NCI-H524 (cell line): ENCODE measurements at places on chromosomes 11 and 22.

- DNase-seq = no peak
These were observed 52.9 kb downstream of the SYT13 start for GRCh38 chr11:45233121-45233803.

- no peak for DNase-seq
These were observed 27.5 kb downstream of the SAA4 start for GRCh38 chr11:18209058-18209457.

DNA sequence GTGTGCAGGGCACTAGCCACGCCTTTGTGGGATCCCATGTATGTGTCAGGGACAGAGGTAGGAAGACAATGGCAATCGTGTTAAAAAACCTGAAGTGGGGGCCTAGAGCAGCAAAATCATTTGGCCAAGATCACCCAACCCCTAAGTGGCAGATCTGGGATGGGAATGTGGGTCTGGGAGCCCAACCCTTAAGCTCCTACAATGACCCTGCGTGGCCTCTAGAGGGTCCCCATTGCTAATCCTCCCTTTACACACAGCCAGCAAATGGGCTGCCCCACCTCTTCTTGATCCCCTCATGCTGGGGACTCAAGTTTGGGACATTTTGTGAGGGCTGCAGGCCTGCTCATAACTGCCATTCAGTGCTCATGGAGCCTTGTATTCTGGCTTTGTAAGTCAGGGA lies 73.2 kb upstream of the SUSD2 start:
- DNase-seq = peak; percentile 14

DNA sequence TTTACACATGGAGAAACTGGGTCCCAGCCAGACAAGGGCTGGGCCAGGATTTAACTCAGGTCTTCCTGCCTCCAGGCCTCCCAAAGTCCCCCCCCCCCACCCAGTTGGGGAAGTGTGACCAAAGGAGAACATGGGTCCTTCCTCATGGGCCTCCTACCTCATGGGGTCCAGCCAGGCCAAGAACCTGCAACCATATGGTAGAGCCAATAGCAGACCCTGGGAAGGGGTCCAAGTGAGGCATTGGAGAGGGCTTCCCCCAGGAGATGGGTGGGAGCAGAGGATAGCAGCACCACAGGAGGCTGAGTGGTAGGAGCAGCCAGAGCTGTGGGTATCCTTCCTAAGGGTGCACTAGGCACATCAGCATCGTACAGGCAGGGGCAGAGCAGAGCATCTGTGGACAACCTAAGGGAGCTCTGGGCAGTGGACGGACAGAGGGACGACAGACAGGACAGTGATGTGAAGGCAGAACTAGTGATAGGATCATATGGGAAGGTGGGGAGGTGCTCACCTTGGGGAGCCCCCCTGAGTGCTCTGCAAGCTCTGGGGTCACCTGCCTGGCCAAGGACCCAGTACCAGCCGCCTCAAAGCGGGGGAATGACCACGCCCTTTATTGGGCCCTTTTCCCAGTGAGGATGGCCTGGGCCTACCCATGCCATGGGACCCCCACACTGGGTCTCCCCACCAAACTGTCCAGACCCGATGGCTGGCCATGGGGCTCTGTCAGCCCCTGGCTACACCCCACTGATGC lies 4.5 kb downstream of the ARVCF start:
- DNase-seq = no peak

DNA sequence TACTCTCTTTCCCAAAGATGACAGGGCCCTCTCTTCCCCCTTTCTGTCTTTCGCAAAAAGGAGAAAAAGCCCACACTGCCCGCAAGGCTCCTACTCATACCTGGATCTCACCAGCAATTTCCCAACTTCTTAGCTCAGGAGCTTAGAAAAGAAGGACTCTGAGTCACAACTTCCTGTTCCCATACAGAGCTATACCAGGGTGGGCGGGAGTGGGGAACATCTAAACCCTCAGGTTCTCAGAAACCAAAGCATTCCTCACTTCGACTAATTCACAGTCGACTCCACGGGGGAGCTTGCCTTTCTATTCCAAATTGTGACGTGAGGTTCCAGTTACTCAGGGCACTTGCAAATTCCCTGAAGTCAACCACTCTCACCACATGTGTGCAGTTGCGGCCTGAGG lies 61.9 kb downstream of the MTNR1B start:
- DNase-seq = no peak

DNA sequence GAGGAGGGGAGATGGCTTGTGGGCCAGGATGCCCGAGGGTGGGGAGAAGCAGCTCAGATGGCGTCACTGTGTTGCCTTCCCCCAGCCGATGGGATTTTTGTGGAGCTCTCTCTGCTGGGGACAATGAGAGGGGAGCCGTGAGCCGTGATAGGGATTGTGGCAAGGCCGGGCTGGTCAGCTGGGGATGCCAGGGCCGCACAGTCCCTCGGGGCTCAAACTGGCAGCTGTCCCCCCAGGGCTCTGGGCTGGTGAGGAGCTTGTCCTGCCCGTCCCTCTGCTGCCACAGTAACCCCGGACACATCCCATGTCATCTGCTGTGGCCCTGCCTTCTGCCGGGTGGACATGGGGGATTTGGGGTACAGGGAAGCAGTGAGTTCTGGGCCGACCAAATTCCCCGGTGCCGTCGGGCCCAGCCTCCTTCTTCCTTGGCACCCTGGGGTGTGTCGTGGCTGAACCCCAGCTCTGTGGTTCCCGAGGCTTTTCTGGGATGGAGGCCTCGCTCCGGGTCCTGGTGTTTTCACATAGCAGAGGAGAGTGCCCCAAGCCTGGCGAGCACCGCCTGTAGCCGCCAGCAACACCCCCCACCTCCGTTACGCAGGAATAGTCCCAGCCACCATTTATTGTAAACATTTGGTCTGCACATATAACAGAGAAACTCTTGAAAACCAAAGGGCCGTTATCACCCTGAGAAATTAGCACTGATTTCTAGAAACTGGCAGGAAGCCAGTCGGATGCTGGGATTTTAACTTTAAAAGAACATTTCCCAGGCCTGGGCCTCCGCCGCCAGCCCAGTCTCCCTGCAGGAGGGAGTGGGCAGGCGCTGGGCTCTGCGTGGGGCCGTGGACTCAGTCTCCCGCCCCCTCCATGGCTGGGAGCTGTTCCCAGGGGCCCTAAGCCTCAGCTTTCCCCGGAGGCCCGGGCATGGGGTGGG lies 9.9 kb downstream of the BRSK2 start:
- no peak for DNase-seq

- DNase-seq = no peak
These were observed 2.2 kb upstream of the SCGB1A1 start for GRCh38 chr11:62416596-62416995.

DNA sequence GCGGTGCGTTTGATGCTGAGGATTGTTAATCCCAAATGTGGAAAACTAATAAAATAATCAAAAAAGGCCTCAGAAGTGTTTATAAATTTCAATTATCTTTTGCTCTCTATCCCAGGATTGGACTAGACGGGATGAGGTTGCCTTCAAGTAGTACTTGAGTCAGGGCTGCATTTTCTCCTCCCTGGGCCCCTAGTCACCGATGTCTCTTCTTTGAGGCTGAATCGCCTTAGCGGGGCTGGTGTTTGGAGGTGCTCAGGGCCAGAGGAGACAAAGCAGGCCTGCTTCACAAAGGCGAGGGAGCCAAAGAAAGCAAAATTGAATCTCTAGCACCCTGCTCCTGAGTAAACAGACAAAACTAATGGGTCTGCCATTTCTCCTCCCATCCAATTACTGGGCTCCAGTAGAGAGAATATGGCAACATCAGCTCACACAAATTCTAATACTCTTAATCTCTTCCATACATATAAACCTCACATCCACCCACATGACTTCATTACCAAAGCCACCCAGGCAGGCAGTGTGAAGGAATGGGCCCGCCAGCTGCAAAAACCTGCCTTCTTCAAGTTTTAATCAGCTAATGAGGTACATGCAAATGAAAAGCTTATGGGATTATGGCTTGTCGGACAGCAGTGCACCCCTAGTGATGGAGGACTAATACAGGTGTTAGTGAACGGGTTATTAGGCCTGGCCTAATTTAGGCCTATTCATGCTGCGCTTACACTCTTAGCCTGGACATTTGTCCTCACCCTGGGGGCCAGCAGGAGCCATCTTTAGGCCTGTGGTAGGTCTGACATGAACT lies 52.7 kb upstream of the HTATIP2 start:
- peak; percentile 4 for DNase-seq

- DNase-seq = no peak
These were observed 189.7 kb upstream of the BLID start for GRCh38 chr11:122305426-122306320.

GRCh38 chr11:68146704-68147474 lies 25.7 kb upstream of the CHKA start:
- peak; percentile 15 for DNase-seq

- no peak for DNase-seq
These were observed 54.8 kb downstream of the CLPB start for GRCh38 chr11:72379384-72380131.

- peak; percentile 75 for DNase-seq
These were observed 395.0 kb upstream of the CCDC90B start for GRCh38 chr11:83681031-83681781.

DNA sequence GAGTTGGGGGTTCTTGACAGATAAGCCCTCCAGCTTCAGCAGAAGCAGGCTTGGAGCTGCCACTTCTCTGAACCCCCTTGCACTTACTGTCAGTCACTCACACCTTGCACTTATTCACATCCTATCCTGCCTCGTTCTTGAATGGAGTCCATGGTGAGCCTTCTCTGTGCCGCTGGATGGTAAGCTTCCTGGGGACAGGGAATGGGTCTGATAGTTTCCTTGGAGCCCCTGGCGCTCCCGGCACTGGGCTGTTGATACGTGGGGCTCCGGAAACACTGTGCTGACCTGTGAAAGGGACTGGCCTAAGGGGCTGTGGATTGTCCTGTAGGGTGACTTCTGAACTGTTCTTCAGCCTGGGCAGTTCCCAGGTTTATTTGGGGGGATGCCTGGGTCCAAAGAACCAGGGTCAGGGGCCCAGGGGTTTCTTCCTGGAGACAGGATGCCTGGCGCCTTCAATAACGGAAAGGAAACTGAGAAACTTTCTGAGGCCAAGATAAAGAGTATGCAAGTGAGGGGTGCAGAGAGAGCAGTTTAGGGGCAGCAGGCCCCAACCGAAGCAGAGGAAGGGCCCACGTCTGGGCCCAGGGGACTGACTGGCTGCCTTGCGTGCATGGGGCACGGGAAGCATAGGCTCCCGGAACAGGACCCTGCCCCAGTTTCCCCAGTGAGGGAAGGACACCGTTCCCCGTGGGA lies 709 bp upstream of the ST3GAL4 start:
- no peak for DNase-seq

- peak; percentile 8 for DNase-seq
These were observed 50.0 kb downstream of the C11orf58 start for GRCh38 chr11:16788141-16789062.

DNA sequence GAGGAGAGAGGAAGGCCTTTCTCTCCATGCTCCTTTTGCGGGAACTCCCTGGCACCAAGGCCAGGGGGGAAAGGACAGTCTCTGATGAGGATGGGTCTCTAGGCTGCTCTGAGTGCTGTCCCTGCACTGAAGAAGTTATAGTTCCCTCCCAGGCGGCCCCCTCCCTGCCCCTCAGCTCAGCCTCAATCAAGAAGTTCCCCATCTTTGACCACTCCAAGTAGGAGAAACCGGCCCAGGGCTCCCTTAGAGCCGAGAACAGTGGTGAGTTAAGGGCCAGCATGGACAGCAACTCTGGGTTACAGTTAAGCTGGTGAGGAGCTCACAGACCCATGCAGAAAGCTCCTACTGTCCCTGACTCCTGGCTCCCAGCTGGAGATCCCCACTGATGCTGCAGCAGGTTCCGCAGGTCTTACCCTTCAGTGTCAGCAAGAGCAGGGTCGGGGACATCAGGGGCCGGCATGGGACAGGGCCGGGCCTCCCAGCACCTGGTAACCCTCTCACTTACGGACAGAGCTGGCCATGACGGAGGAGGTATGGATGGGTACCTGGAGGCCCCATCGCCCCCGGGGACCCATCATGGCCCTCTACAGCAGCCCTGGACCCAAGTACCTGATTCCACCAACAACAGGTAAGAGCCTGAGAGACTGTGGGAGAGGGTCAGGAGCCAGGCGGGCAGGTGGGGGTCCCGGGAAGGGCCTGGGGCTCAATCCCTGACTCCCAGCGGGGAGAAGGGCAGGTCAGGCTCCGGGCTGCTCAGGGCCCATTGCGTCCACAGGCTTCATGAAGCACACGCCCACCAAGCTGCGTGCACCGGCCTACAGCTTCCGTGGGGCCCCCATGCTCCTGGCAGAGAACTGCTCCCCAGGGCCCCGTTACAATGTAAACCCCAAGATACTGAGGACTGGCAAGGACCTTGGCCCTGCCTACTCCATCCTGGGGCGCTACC lies 4.2 kb downstream of the SCGB1C1 start:
- DNase-seq = no peak

DNA sequence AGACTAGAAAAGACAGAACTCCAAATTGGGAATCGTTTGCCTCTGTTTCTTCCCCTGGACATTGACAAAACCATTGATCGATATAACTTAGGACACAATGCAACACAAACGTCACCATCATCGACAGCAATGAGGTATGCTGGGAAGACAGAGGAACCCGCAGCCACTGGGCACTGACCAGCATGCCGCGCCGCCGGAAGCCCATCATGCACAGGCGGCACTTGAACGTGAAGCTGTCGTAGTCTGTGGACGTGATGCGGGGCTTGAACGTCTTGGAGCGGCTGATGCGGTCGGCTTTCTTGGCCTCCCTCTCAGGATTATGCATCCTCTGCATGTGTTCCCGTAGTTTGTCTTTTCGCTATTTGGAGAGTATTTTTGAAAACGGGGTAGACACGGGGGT lies 23.0 kb upstream of the NFRKB start:
- DNase-seq = no peak

DNA sequence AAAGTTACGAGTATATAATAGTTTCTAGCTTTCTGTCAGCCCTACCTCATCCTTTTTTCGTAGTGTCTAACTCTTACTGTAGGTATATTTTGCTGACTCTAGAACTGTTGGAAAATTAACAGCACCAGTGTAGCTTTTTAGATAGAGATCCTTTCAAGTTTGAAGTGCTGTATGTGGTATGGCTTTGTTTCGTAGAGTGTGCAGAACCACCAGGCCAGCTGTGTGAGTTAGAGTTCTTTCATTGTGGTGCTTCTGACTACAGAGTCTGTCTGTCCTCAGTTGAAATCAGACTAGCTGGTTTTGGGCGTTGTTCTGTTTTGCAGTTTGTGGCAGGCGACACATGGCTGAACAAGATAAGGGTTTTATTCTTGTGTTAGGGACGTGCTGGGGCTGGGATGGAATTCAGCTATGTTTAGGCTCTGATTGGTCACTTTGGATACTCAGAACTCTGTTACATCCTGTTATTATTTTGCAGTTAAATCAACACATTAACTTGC lies 3.2 kb downstream of the ARHGEF12 start:
- DNase-seq = peak; percentile 15

DNA sequence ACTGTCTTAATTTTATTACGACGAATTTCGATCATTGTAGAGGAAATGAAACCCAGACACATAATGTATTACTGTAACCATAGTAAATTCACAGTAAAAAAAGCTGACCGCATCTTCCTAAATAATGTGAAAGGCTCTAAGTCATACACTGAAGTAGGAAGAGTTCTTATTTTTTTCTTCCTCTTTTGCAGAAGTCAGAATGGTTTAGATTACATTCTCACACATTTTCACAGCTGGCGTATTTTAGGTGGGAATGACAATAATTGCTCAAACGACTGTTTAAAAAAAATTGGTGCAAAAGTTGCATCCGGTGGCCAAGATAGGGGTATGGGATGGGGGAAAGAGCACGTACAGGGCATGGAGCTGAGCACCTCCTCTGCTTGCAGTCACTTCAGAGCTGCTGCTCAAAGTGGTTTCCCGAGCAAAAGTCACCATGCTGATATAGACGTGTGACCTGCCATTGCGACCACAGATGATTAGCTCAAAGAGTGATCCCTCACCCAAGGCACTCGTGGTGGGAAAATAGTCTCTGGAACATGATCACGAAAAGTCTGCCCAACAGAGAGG lies 35.3 kb downstream of the MMP13 start:
- no peak for DNase-seq
